ENCODE measurements at places on chromosomes 4 and X.

- no peak for DNase-seq
Observed at GRCh38 chrX:24928114-24928513, 87.7 kb downstream of the ARX start.

- no peak for DNase-seq
Observed at GRCh38 chrX:133849676-133850075, 135.7 kb downstream of the GPC3 start.

DNA sequence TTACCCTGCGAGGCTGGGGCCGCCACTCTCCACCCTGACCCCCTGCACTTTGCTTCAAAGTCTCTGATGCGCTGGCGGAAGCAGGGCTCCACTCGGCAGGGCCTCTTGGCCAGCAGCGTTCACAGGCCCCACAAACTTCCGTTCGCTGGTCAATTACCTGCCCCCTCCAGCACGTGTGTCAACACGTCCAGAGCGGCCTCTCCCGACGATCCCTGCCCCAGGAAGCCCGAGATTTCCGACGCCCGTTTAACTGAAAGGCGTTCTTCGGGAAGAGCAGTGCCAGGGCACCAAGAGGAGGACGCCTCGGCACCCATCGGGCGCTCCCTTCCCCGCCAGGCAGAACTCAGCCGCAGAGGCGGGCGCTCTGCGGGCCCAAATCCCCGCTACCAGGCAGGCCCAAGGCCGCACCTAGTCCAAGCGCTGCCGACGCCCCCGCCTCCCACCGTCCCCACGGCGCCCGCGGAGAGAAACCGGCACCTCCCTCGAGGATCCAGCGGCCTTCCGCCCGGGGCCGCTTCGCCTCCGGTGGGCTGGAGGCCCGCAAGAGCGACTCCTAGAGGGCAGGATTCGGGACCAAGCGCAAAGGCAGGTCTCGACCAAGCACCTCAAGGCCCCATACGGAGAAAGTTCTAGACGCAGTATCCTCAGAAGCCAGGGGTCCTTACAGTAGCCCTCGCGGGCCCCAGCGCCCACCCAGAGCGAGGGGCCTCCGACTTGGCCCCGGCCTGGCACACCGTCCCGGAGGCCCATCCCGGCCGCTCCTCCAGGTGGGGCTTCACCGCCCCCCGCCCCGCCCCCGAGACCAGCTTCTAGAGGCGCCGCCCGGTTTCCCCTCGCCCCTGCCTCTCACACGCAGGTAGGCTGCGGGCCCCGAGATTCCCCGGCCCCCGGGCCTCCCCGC, 586 bp downstream of the BCAP31 start:
- peak; percentile 7 for DNase-seq

DNA sequence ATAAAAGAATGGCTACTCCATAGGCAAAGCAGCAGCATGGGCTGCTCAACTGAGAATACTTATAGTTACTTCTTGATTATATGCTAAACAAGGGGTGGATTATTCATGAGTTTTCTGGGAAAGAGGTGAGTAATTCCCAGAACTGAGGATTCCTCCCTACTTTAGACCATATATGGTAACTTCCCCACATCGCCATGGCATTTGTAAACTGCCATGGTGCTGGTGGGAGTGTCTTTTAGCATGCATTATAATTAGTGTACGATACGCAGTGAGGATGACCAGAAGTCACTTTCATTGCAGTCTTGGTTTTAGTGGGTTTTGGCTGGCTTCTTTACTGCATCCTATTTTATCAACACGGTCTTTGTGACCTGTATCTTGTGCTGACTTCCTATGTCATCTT, 141.5 kb downstream of the MAGEB17 start:
- DNase-seq = no peak

GRCh38 chrX:13661735-13662288, 8.9 kb downstream of the TCEANC start:
- no peak for DNase-seq

- no peak for DNase-seq
Observed at GRCh38 chr4:7684294-7684693, 249.6 kb upstream of the PSAPL1 start.

- no peak for DNase-seq
Observed at GRCh38 chr4:157896726-157897125, 276.1 kb downstream of the GASK1B start.

DNA sequence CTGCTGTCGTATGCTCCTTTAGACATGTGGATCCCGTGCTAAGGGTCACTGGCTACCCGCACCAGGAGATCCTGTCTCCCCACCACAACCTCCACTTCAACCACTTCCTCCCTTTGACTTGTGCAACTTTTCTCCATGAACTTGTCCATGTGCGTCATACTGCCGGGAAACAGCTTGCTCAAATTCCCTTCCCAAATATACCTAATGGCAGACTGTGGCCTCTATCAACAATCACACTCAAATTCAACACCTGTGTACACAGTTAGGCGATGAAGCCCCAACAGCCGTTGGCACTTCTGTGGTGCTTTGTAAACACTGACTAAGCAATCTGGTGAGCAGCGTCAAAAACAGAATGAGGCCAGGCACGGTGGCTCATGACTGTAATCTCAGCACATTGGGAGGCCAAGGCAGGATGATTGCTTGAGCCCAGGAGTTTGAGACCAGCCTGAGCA, 49.5 kb downstream of the CD99L2 start:
- DNase-seq = no peak

- DNase-seq = no peak
Observed at GRCh38 chr4:67556436-67556835, 2.1 kb upstream of the STAP1 start.

- no peak for DNase-seq
Observed at GRCh38 chrX:47278691-47279090, 45.9 kb downstream of the USP11 start.

GRCh38 chr4:40173470-40173875, 23.4 kb upstream of the RHOH start:
- DNase-seq = no peak

DNA sequence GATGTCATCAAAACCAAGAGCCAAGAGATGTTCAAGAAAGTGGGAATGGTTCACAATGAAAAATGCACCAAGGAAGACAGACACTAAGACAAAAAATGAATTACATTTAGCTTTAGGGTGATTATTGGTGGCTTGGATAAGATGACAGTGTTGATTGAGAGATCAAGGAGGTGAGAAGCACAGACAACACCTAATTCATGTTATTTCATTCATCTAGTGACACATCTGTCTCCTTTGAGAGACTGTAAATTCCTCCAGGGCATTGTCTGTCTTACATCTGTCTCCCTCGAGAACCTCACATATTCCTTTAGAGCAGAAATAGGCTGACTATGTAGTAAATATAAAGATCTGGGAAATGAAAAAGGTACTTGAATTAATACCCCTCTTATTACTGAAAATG, 94.2 kb upstream of the SMIM31 start:
- no peak for DNase-seq

DNA sequence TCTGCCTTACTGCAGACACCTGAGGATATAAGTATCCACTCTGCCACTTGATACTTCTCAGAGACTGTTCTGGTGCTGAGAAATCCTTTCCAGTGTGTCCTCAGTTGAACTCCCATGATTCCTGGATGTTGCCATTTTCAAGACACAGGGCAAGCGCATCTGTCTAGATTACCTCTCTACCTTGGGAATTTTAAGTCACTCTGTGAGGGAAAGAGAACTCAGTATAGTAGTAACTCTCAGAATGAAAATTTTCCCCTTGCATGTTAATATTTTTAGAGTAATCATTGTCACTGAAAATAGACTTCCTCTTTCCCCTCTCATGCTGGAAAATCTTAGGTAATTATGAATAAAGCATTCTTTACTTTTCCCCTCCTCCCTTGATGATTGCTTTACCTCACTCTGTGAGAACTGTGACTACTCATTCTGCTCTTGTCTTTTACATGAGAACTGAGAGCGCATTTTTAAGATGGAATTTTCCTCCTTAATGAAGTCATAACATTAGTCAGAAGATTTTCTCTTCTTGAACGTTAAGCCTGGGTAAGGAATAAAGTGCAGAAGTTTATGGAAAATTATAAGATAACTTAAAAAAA, 45.0 kb downstream of the TET2 start:
- peak; percentile 24 for DNase-seq

- no peak for DNase-seq
Observed at GRCh38 chr4:5009796-5010195, 9.5 kb downstream of the CYTL1 start.

GRCh38 chr4:119735165-119735651, 106.6 kb upstream of the PDE5A start:
- no peak for DNase-seq

GRCh38 chr4:96974295-96974694, 1134.4 kb downstream of the PDHA2 start:
- no peak for DNase-seq

GRCh38 chrX:13828392-13828791, 11.5 kb upstream of the GPM6B start:
- no peak for DNase-seq

DNA sequence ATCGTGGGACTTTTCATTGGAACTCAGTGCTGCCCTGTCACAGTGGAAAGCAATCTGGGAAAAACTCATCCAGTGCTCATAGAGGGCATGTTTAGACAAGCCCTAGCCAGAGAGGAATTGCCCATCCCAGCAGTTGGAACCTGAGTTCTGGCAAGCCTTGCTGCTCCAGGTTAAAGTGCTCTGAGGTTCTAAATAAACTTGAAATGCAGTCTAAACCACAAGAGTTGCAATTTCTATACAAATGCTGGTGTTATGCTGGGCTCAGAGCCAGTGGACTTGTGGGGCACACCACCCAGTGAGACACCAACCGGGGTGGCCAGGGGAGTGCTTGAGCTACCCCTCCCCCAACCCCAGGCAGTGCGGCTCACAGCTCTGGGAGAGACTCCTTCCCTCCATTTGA, 142.8 kb upstream of the PPP1R2C start:
- DNase-seq = no peak

- no peak for DNase-seq
Observed at GRCh38 chrX:37812110-37812509, 32.3 kb downstream of the CYBB start.

DNA sequence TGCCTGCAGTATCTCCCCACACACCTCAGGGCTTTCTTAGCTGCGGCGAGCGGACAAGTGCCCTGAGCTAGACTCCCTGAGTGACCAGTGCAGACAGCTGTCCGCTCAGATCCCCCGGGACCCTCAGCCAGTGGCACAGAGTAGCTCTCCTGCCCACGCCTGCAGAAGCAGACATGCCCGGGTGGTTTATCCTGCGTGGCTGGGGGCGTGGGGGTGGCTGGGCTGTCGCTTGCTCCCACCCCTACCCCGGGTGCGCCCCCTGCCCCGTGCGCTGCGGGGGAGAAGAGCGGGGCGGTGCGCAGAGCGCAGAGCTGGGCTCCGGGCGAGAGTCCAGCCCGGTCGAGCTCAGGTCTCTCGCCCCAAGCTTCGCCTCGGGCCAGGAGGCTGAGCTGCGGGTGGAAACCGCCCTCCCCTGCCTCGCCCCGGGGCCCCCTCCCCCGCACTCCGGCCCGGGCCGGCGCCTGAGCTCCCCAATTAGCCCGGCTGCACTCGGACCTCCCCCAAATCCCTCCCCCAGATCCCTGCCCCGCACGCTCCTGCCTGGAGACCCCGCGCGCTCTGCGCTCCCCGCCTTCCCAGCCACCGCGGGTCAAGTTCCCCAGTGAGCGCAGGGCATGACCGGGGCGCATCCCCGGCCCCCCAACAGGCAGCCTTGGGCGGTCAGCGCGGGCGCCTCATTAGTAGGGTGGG, 11.7 kb upstream of the SHOX start:
- no peak for DNase-seq

- no peak for DNase-seq
Observed at GRCh38 chr4:82969414-82969813, 41.2 kb downstream of the LIN54 start.

GRCh38 chr4:166482758-166483157, 609.7 kb downstream of the TLL1 start:
- DNase-seq = no peak

DNA sequence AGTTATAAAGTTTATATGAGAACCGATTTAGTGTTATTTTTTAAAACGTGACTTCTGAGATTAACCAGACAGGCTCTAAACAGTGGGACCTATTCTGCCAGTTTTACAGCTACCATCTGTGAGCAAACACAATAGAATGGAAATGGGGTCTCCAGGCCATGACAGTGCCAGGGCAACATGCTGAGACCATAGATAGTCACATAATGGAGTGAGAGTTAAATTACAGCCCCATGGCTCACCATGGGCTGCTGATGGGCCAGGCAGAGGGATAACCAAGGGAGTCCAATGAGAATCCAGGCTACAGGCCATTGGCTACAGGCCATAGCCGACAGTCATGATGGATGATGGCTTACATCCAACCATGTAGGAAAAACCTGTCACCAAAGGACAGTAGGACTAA, 183.5 kb upstream of the NDP start:
- DNase-seq = no peak

GRCh38 chr4:158193171-158193749, 17.0 kb upstream of the TMEM144 start:
- peak; percentile 81 for DNase-seq

DNA sequence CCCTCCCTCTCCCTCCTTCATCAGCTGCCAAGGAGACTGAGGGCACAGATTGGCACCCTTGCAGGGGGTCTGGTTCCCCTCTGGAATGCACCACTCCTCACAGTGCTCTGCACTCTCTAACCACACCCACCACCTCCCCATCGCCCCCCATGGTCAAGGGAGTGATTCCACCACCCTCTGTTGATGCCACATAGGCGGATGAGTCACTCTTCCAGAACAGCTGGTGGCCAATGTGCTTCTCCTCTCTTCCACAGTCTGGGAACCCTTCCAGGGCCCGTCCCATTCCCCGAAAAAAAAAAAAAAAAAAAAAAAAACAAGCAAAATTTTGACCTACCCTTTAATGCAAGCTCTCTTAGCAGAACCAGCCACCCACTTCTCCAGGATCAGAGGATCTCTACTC, 341.3 kb upstream of the KLF3 start:
- DNase-seq = no peak

DNA sequence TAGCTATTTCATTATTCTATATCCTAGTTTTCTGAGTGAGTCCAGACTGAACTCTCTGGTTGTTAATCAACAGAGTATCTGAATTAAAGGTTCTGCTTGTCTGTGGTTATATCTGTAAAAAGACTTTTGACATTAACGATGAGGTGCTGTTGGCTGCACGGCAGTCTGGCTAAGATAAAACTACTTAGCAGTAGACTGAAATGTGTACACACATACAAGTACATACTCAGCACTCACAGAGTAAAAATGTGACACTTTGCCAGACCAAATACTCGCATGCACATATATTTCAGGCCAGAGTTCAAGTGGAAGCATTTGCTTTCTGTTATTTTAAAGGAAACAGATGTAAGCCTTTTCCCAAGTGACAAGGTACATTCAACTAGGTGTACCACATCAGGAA, 80.5 kb downstream of the PRDM5 start:
- no peak for DNase-seq

- DNase-seq = no peak
Observed at GRCh38 chr4:140112576-140112975, 41.4 kb downstream of the MAML3 start.

- no peak for DNase-seq
Observed at GRCh38 chr4:16142598-16143310, 58.9 kb upstream of the PROM1 start.

- no peak for DNase-seq
Observed at GRCh38 chr4:37732526-37733186, 46.5 kb upstream of the RELL1 start.
